SHP77 (cell line): ENCODE measurements at places on chromosomes 12 and 14.

GRCh38 chr14:89672636-89673511 lies 255.8 kb upstream of the FOXN3 start:
- DNase-seq = no peak

- no peak for DNase-seq
Measured at GRCh38 chr14:54597795-54598443, 31.0 kb downstream of the SAMD4A start.

DNA sequence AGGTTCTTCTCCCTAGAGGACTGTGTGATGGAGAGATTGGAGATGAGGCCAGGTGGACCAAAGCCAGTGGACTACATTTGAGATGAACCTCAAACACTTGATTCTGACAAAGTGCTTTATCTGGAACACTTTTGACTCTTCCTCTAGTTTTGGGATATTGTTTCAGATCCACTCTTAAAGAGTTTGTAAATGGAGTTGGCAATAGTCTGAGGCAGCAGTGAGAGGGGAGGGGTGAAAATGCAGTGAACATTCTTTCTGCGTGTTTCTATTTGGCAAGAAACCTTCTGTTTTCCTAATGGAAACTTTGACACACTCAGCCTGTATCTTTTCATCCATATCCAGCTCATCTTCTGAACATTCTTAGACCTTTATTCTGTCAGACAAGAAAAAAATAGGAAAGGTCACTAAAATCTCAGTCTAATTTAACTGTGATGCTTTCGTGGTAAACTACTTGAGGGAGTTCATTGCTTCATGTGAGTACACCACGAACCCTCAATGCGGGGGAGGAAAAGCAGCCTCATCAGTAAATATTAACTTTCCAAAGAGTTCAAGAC lies 57.4 kb upstream of the KCNJ8 start:
- no peak for DNase-seq

DNA sequence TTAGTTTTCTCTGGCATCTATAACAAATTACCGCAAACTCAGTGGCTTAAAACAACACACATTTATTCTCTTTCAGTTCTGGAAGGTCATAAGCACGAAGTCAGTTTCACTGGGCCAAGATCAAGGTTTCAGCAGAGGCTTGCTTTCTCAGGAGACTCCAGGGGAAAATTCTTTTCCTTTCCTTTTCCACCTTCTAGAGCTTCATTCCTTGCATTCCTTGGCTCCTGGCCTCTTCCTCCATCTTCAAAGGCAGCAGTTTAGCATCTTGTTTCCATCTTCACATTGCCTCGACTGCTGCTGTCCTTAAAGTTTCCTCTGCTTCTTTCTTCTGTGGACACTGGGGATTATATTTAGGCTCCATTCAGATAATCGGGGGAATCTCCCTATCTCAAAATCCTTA lies 106.1 kb downstream of the PDE3A start:
- DNase-seq = no peak

- no peak for DNase-seq
Measured at GRCh38 chr12:111440152-111440551, 34.4 kb downstream of the SH2B3 start.

DNA sequence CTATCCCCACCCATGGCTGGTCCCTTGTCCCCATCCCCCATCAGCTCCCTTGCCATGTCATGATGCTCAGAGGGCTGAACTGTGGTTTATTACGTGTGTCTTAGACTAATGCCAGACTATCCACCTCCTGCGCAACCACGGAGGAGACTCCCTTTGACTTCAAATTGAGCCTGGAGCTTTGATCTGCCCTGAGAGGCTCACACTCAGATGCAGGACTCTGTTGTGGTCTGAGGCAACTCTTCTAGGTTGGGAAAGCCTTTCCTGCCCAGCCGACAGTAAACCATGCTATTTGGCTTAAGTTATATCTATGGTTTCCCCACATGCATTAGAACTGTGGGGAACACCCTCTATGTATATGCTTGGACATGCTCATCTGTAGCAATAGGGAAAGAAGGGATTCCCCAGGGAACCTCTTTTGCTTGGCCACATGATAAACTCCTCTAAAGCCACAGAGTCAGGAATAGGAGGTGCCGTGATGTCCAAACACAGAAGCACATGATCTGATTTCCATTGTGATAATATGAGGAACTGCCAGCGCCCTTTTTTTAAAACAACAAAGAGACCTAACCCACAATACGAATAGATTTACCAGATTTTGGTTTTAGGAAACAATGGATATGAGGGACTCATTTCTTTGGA lies 11.1 kb upstream of the LGALS3 start:
- no peak for DNase-seq

DNA sequence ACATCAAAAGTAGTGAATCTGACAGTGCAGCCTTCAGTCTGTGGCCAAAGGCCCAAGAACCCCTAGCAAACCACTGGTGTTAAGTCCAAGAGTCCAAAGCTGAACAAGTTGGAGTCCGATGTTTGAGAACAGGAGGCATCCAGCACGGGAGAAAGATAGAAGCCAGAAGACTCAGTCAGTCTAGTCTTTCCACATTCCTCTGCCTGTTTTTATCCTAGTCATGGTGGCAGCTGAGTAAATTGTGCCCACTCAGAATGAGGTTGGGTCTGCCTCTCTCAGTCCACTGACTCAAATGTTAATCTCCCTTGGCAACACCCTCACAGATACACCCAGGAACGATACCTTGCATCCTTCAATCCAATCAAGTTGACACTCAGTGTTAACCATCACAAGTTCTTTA lies 1255.4 kb downstream of the LRFN5 start:
- DNase-seq = no peak
